Epithelial cell of prostate (primary cell): ENCODE measurements at places on chromosomes 4 and X.

- no peak for DNase-seq
Measured at GRCh38 chrX:21394792-21395191, 20.6 kb downstream of the CNKSR2 start.

DNA sequence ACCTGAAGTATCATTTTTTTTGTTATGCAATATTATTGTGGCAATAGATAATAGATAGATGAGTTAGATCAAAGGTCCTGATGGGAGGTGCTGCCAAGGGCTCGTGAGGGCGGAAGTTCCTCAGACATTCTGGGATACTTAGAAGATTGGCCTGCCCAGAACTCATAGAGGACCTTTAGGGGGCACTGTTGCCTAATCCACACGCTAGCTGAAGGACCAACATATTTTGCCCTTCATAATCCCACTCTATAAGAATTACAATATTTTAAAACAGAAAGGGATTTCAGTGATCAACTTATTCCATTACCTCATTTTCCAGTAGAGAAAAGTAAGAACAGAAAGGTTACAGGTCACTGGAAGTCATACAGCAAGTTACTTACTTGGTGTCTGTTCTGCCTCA is 22.9 kb upstream of the COX7B2 start:
- no peak for DNase-seq

- no peak for DNase-seq
Measured at GRCh38 chr4:79325436-79325835, 425 bp downstream of the NAA11 start.

DNA sequence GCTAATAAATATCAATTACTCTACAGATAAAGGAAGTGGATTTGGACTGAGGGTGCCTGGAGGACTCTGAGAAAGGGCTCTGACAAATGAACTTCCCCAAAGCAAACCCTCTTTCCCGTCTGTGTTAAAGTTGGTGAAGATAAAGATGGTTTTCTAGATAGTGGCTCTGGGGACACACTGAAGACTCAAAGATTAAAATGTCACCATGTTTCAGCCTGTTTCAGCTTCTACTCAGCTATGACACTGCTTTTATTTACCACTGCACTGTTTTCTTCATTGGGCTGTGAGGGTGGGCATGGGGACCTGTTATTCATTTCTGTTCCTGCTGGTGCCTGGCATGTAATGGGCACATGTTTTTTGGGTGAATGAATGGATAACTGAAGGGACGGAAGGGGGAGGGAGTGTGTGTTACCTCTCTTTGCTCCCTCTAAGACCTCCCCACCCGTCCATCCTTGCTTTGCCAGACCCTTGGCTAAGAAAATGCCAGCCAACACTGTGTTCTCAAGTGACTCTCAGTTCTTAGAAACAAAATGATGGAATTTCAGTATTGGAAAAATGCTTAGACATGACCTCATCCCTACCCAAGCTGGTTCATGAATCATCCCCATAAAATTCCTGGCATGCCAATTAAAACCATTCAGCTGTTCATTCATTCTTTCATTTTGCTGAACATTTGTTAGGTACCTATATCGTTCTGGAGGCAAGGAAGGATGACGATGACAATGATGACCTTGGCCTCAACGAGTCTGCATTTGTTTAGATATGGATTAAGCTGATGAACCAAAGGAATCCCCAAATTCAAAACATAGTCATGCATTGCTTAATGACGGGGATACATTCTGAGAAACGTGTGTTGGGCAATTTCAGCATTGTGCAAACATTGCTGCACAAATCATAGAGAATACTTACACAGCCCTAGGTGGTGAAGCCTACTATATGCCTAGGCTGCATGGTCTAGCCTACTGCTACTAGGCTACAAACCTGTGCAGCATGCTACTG is 13.4 kb upstream of the STK32B start:
- peak; percentile 92 for DNase-seq

- DNase-seq = no peak
Measured at GRCh38 chr4:165539801-165540200, 161.0 kb downstream of the CPE start.

GRCh38 chr4:23894021-23894420 is 4.2 kb upstream of the PPARGC1A start:
- no peak for DNase-seq
